Endothelial cell (in vitro differentiated cells): ENCODE measurements at places on chromosomes 4 and X.

GRCh38 chrX:11446949-11447348 is 153.7 kb downstream of the AMELX start:
- no peak for DNase-seq

DNA sequence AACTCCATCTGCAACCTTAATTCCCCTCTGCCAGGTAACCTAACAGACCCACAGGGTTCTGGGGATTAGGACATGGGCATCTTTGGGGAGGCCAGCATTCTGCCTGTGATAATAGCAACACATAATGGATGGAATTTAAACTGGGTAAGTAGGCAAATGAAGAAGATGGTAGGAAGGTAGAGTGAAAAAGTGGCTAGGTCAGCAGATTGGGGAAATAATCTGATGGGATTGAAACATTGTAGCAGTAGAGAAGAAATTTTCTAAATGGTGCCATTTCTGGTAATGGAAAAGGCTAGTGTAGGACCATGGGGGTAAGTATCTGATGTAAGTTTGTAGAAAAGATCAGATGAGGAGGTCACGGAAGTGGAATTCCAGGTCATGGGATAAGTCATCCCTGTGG is 3.0 kb upstream of the CT47C1 start:
- no peak for DNase-seq

DNA sequence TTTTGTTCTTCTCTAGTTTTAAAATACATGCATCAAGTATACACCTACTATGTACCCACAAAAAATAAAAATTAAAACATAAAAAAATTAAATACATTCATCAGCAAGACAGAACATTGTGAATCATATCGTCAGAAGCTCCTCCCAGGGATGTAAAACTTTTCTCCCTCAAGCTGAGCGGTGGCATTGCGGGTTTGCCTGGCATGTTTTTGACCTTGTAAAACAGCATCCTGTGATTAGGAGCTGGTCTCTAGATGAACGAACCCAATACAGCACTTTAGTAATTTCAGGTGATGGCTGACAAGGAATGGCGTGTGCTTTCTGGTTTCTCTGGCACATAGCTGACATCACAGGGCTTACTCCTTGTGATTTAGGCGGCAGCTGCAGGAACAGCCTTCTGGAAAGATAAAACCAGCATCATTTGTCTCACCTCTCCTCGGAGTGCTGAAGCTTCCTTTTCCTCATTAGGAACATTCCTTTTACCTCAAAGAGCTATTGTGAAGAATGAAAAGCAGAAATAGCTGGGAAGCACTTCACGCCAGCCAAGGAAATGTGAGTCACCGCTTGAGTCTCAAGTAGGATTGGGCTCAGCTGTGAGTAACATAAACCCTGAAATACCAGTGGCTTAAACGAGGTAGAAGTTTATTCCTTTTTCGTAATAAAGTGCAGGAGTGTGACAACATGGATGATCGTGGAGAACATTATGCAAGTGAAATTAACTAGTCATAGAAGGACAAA is 44.3 kb downstream of the NYX start:
- DNase-seq = no peak

- peak; percentile 56 for DNase-seq
Observed at GRCh38 chrX:41086627-41086932, 1.3 kb downstream of the USP9X start.

DNA sequence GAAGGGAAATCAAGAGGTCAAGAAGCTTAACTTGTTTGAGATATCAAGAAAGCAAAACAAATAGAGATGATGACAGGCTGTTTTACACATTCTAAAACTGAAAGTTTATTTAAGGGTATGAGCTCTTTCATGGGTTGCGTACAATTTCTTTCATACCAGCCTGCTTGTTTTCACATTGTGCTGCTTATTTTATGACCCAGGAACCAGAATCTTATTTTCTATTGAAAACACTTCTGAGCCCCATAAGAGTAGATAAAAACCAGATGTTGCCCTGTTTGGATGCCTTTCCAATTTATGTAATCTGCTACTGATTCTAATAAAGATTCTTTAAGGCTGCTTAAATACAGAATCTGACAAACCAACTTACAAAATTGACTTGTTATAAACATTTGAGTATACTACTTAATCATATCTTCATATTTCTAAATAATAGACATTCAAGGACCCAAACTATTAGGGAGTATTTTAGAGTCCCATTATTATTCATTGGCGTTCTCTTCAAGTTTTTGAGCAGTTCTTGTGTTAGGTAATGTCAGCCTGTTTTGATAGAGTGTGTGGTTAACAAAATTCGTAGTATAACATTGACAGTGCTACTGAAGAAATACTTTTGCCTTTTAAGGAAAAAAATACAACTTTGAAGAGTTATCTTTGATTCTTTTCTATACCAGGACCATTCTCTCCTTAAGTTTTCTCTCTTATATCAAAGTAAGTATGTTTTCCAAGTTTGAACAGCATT is 74.4 kb downstream of the PDLIM5 start:
- no peak for DNase-seq

GRCh38 chrX:96564595-96564994 is 120.0 kb upstream of the DIAPH2 start:
- DNase-seq = no peak

- DNase-seq = no peak
Observed at GRCh38 chr4:11106759-11107158, 321.9 kb downstream of the HS3ST1 start.

DNA sequence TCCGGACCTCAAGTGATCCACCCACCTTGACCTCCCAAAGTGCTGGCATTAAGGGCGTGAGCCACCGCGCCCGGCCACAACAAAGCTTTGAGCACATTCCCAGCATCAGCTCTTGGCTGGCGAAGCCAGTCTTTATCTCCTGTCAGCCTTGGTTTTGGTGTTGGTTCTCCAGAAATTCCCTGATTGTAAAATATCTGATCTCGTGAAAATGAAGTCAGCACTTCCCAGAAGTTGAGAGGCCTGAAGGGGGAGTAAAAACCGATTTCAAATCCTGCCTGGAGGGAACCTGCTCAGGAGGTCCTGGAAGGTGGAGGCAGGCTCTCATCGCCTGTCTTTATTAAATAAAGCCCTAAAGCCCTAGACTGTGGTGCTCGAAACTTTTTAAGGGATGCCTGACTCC is 33.6 kb downstream of the PTTG2 start:
- no peak for DNase-seq

GRCh38 chrX:145832796-145833195 is 15.2 kb downstream of the SLITRK2 start:
- DNase-seq = no peak

DNA sequence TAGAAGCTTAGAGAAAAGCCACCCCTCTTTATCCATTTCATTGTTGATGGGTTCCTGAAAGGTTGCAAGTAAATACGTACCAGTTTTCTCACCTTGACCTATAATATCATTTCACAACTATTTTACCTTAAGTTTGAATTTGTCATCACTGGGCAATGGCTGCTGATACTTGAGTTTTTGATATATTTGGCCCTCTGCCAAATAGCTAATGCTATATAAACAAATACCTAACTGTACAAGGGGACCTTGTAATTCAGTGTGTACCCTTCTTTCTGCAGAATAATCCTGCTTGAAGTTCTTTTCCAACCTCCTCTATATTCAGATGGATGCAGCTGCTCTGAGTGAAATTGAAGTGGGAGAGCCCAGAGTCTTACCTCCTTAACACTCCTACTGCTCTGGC is 19.0 kb upstream of the GLUD2 start:
- no peak for DNase-seq

DNA sequence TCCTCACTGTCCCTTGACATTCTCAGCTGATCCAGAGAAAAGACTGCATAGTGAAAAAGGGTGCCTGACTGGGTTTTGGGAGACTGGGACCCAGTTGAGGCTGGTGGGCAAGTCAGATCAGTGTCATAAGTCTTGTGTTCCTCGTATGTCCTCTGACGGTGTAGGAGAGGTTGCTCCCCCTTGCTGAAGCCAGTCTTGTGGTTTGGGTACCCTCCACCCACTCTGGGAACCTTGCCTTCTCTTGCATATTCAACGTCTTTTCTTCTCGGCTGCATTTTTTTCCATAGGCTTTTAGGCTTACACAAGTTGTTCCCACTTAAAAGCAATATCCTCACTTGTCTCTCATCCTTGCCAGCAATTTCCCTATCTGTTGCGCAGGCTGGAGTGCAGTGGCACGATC is 211.9 kb downstream of the PTTG2 start:
- DNase-seq = no peak

DNA sequence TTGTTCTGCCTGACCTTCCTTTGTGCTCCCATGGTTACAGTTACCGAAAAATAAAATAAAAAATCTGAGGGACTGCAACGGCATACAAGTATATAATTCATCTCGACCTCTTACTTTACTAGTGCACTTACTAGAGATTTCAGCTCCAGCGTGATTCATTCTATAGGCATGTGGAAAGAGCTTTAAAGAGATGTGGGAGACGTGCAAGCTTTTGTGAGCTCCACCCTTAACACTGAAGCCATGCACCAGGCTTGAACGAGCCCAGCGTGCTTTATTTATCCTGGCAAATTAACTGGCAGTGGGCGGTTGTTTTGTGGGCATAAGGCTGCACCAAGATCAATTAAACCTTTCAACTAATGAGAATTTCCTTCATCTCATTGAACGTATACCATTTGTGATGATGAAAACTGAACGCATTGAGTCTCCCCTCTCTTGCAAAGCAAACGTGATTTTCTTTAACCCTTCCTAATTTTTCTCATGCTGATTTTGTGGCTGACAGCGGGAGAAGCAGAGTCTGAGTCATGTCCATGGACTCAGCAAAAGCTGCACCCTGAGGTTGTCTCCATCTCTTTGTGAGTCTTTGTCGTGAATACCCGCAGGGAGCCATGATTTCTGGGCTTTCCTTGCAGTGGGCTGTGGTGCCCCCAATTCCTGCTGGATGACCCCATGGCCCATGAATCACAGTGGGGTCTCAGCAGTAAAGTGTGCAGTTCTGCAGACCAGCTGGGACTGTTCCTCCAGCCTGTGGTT is 60.1 kb downstream of the MXRA5 start:
- DNase-seq = no peak
